Cerebellar nuclear complex (tissue), 1 donor: ENCODE measurements at places on chromosomes 16 and 17.

GRCh38 chr16:17343028-17343427 is 127.7 kb downstream of the XYLT1 start:
- no peak for DNase-seq

DNA sequence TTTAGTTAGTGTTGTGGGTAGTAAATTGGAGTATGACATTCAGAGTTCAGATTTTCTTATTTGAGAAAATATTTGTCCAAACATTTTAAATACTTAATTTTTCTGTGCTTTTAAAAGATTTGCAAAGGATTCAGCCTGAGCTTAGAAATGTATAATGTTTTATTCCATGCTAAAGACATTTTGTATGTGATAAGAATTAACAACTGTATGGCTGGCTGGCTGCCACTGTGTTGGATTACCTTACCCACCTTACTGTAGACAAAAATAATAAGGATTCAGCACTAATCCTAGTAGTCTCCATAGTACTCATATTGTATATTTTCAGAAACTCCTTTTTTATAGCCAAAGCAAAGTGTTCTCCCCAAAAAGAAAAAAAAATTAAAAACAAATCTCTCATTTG is 74.8 kb downstream of the TANC2 start:
- DNase-seq: no peak

- DNase-seq: no peak
Observed at GRCh38 chr17:28733346-28733745, 4.8 kb downstream of the NEK8 start.

DNA sequence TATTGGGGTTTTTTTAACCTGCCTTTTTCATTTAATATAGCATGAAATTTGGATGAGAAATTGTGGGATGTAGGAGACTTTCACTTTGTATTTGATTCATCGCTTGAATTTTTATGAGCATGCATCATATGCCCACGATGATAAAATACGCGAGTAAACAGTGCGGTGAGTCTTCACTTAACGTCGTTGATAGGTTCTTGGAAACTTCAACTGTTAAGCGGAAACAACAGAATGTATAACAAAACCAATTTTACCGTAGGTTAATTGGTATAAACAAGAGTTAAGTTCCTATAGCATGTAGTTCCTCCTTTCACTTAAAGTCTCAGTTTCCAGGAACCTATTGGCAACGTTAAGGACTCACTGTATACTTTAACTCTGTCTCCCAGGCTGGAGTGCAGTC is 28.7 kb downstream of the MMP15 start:
- DNase-seq: no peak

DNA sequence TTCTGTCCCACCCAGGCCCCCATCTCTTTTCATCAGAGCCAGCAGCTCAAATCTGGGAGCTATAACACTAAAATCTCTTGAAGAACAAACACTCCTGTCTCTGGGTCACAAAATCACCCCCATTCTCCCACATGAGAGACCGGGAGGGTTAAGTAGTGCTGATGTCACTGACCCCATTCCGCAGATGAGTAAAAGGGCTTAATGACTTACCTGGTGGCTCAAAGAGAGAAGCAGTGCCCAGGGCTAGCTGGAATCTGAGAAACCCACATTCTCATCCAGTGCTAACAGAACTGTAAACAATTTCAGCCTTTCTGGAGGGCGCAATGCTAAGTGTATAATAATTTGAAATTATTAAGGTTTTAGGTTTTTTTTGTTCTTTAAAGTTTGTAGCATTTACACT is 26.3 kb upstream of the LHX1 start:
- no peak for DNase-seq
